Fibroblast of lung (primary cell): ENCODE measurements at places on chromosomes 13 and 19. TPM values are rescaled to one million over a fixed set of nuclear protein-coding genes. Genes with fewer than 3 reads are reported as not detected.

CEACAM1 gene
- 0.03 TPM in 1 of 2 replicates, not detected in the other for polyA plus RNA-seq

KLK10 gene
- polyA plus RNA-seq, result 0.03 TPM in 1 of 2 replicates, not detected in the other

SHISA2 gene
- 0.01 and 0.02 TPM in 2 replicates for polyA plus RNA-seq

TEAD2 gene
- 22.0 and 22.7 TPM in 2 replicates for polyA plus RNA-seq

NPHS1 gene
- not detected in 2 replicates for polyA plus RNA-seq

PRKCG gene
- polyA plus RNA-seq, result not detected in 2 replicates

CNN1 gene
- 24.0 and 83.9 TPM in 2 replicates for polyA plus RNA-seq

FFAR2 gene
- polyA plus RNA-seq, result not detected in 2 replicates

PRR20B gene
- polyA plus RNA-seq, result not detected in 2 replicates

KLF1 gene
- polyA plus RNA-seq, result not detected in 2 replicates

RNF113B gene
- not detected in 2 replicates for polyA plus RNA-seq

IGFL4 gene
- not detected in 2 replicates for polyA plus RNA-seq

NANOS3 gene
- not detected in 2 replicates for polyA plus RNA-seq

MAP2K7 gene
- polyA plus RNA-seq, result 7.8 and 8.5 TPM in 2 replicates

IGFL3 gene
- polyA plus RNA-seq, result not detected in 2 replicates

IGFL2 gene
- polyA plus RNA-seq, result not detected in 2 replicates

ZNF324B gene
- polyA plus RNA-seq, result 2.1 and 2.5 TPM in 2 replicates

LILRA1 gene
- polyA plus RNA-seq, result not detected in 2 replicates

ZNF729 gene
- not detected in 2 replicates for polyA plus RNA-seq

EXOC3L2 gene
- polyA plus RNA-seq, result not detected in 2 replicates

GPR18 gene
- not detected in 2 replicates for polyA plus RNA-seq

SIPA1L3 gene
- polyA plus RNA-seq, result 3.7 and 6.2 TPM in 2 replicates
